ENCODE measurements at places on chromosomes 12 and 14. TPM values are rescaled to one million over a fixed set of nuclear protein-coding genes. Genes with fewer than 3 reads are reported as not detected.

GRCh38 chr12:106960443-106960842 lies 4.7 kb downstream of the TMEM263 start:
- peaks cover 4% of the 10 kb centered on the region for H3K36me3 ChIP-seq
- DNase-seq, result no peak
- H3K27me3 ChIP-seq, result no peaks in the 10 kb centered on the region

DNA sequence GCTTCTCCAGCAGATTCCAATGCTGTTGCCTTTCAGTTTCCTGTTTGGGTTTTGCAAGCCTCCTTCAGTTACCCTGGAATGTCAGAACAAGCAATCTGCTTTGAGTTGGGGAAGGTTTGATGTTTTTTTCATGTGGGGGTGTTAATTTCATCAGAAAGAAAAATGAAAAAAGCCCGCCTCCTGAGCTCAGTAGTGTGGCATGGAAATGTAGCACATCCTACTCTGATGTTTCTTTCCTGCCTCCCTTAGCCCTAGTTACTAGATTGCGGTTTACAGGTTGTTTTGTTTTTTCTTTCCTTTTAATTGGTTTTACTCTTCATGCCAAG lies 22.6 kb downstream of the IFNG-AS1 start:
- DNase-seq, result no peak
- peaks cover 15% of the 10 kb centered on the region for H3K4me1 ChIP-seq
- H3K36me3 ChIP-seq, result no peaks in the 10 kb centered on the region

- H3K27ac ChIP-seq, result no peak overlapping the region
- H3K4me3 ChIP-seq, result no peak overlapping the region
- H3K36me3 ChIP-seq, result no peaks in the 10 kb centered on the region
- no peaks in the 10 kb centered on the region for H3K27me3 ChIP-seq
- H3K4me1 ChIP-seq, result no peaks in the 10 kb centered on the region
- no peak for DNase-seq
These were observed 36.1 kb upstream of the BDKRB2 start for GRCh38 chr14:96168581-96168980.

DNA sequence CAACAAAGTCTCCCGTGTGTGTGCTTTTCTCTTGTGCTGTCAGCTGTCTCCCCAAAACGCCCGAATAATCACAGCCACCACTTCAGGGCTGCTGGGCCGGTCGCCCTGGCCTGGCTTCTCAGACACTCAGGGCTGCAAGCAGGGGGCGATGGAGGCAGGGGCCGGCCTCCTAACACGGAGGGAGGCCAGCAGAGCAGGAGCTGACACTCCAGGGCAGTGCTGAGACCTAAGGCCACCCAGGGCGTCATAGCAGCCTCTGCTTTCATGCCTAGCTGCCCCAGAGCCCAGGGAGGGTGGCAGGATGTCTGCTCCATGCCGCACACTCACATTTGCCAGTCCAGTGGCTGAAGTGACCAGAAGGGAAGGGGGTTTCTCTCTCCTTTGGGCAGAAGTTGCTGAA lies 25.6 kb downstream of the STX2 start:
- no peaks in the 10 kb centered on the region for H3K36me3 ChIP-seq
- peaks cover 3% of the 10 kb centered on the region for H3K4me1 ChIP-seq
- H3K27me3 ChIP-seq, result no peaks in the 10 kb centered on the region
- H3K27ac ChIP-seq, result no peak overlapping the region
- no peak for DNase-seq

DNA sequence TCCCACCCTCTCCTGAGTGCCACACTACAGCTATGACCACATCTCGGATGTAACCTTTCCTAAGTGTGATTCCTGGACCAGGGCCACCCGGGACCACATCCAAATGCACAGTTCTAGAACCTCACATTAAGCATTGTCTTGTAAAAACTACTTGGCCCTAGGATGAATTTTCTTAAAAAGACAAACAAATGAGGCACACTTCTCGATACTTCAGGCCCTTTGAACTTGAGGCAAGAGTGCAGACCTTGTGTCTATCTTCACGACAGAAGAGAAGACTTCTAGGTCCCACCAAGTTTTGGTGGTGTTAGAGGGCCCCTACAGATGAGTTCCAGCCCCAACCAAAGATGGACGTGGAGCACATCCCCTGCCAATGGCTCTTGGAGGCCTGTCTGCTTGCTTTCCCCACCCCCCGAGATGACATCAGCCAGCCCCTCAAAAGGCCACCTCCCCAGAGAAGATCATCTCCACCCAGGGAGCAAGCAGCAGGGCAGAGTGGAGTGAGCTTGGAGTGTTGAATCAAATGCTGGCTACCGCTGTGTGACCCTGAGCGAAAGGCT lies 9.3 kb downstream of the ISCU start:
- peak; percentile 32 for DNase-seq
- H3K4me1 ChIP-seq, result no peaks in the 10 kb centered on the region
- no peak overlapping the region for H3K4me3 ChIP-seq
- H3K27ac ChIP-seq, result no peak overlapping the region
- H3K36me3 ChIP-seq, result peaks cover 32% of the 10 kb centered on the region
- H3K27me3 ChIP-seq, result no peaks in the 10 kb centered on the region

- H3K27ac ChIP-seq, result no peak overlapping the region
- H3K36me3 ChIP-seq, result no peaks in the 10 kb centered on the region
- DNase-seq, result no peak
- H3K4me3 ChIP-seq, result no peak overlapping the region
- no peaks in the 10 kb centered on the region for H3K27me3 ChIP-seq
These were observed 144.5 kb upstream of the FBXO33 start for GRCh38 chr14:39576736-39577135.

DNA sequence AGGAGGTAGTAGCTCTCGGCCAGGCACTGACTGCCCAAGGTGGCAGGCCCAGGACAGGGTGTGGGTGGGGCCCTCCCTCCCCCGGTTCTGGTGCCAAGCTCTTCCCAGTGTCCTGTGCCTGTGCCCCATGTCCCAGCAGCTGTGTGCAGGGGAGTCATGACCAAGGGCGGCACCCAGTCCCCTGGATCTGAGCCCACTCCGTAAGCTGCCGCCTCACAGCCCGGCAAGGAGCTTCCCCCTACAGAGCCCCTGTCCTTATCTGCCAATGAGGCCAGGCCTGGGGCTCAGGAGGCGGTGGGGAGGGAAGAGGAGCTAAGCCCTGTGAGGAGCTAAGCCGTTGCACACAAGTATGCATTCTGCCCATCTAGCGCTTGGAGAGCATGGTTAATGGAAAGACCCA lies 5.6 kb upstream of the C14orf180 start:
- H3K4me3 ChIP-seq, result no peak overlapping the region
- H3K27me3 ChIP-seq, result no peaks in the 10 kb centered on the region
- peaks cover 3% of the 10 kb centered on the region for H3K4me1 ChIP-seq
- no peak for DNase-seq

GRCh38 chr12:62692884-62693283 lies 226.3 kb downstream of the MON2 start:
- H3K4me3 ChIP-seq, result no peak overlapping the region
- H3K36me3 ChIP-seq, result no peaks in the 10 kb centered on the region
- no peak overlapping the region for H3K27ac ChIP-seq
- no peak for DNase-seq

Gene PRKAB1
- 36.5 TPM for total RNA-seq

Gene ZBTB42
- total RNA-seq, result 29.4 TPM

Gene DHRS2
- not detected for total RNA-seq
